NCI-H187 treated with DMSO at 0.1 percent for 48 hours (cell line): ENCODE measurements at places on chromosomes 1 and 21.

GRCh38 chr1:14017531-14017961 lies 317.6 kb downstream of the PRDM2 start:
- DNase-seq, result no peak

- no peak for DNase-seq
Observed at GRCh38 chr1:233777566-233777965, 126.9 kb upstream of the SLC35F3 start.

- DNase-seq, result no peak
Observed at GRCh38 chr21:32570456-32570855, 14.9 kb downstream of the TCP10L start.

DNA sequence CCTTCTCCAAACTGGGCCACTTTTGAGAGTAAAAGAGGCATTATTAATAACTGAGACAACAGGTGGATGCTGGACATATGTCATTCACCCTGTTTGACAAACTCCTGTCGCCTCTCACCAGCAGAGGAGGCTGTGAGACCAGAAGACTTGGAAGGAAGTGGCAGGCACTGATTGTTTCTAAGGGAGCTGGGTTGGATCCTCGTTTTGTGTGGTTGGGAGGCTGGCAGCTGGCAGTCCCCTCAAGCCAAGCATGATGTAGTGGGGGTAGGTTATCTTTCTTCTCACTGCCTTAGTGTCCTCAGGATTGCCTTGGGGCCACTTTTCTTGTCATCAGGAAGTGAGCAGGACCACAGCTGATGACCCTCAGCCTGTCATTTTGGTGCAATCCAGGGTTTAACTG lies 86.5 kb upstream of the KCNJ15 start:
- DNase-seq, result no peak

DNA sequence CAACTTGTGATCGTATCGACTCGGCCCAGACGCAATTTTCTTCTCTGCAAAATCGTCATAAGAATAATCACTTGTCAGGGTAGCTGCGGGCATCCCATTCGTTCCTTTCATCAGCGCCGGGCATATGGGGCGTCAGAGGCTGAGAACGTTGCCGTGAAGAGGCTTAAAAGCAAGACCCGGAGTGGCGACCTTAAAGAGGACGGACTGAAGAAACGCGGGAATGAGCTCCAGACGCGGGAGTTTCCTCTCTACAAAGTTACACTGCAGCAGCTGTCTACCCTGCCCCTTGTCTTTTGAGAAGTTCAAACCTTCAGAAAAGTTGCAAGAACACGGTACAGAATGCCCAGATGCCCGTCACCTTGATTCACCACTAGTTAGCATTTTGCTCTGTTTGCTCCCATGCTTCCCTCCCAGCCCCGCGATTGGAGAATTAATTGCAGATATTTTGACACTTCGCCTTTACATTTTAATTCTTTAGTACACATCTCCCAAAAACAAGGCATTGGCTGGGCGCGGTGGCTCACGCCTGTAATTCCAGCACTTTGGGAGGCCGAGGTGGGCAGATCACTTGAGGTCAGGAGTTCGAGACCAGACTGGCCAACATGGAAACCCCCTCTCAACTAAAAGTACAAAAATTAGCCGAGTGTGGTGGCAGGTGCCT lies 967 bp downstream of the CENPS start:
- DNase-seq, result no peak

DNA sequence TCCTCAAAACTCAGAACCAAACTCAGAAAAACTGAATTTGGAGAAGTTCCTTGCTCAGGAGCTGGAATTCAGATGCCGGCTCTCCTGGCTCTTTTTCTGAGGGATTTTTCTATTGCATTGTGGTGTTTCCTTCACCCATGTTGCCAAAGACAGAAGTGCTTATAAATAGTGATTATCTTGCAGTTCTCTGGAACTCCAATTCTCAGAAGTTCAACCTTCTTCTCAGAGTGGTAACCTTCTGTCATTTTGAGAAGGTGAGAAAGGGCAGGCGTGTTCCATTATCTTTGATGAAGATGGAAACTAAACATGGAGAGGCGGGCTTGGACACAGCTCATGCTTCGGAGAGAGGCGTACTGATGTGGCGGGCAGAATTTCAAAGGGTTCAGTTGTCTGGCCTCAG lies 12.4 kb upstream of the ETV3 start:
- no peak for DNase-seq

DNA sequence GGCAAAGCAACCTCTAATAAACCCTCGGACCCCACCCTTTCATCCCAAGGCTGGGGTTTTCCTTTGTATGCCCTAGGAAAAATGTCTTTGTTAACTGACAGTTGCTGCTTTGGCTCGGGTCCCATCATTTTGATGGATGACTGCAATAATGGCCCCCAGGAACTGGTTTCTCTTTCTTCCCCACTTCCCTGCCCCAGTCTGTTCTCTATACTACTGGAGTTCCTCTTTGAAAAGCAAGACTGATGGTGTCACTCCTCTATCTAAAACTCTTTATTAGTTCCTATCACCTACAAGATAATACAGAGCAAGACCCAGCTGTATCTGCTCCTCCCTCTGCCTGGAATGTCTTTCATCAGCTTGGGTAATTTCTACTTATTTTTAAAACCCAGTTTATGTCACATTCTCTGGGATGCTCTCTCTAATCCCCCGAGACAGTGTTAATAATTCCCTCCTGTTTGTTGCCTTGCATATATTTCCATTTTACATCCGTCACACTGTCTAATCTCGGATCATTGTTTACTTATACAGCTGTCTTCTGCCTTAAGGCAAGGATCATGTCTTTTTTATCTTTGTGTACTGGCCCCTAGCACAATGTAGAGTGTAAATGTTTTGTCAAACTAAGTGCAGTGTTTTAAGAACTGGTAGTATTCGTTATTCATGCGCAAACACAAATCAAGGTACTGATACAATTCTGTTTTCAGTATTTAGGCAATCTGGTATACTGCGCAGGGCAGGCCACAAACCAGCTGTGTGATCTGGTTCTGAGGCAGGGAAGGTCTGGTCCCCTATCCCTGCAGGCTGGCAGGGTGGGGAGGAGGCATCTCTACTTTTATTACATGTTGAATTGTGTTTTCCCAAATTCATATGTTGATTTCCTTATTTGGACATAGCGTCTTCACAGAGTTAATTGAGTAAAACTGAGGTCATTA lies 16.1 kb downstream of the SLAMF1 start:
- no peak for DNase-seq

- DNase-seq, result no peak
Observed at GRCh38 chr1:34060901-34061415, 104.1 kb downstream of the CSMD2 start.

- no peak for DNase-seq
Observed at GRCh38 chr21:34771512-34772028, 102.8 kb downstream of the CLIC6 start.

DNA sequence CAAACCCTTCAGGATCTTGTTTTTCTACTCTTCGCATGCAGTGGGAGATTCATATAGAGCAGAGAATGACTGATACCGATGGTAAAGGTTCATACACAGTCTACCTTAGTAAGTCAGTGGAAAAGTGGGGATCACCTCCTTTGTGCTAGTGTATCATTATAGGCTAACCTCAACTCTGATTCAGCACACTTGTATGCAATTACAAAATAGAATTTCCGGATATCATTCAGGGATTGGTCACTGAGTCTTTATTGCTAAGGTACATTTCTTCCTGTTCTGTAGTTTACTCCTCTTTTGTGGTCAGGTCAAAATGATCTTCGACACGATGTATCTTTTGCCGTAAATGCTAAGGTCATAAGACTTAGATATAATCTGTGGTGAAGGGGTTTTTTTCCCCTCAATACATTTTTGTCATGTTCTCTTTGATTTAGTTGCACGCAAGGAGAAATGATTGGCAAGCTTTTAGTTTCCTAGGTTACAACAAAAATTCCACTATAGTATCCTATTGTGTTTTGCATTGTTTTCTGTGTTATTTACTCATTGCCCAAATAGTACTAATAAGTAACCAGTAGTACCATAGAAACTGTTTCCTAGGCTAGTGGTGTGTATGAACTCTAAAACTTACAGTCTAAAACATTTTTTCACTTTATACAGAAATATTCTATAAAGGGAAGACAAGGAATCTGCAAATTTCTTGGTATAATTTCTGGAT lies 35.7 kb upstream of the PLA2G4A start:
- no peak for DNase-seq

GRCh38 chr1:208161656-208162375 lies 82.4 kb downstream of the PLXNA2 start:
- DNase-seq, result no peak

DNA sequence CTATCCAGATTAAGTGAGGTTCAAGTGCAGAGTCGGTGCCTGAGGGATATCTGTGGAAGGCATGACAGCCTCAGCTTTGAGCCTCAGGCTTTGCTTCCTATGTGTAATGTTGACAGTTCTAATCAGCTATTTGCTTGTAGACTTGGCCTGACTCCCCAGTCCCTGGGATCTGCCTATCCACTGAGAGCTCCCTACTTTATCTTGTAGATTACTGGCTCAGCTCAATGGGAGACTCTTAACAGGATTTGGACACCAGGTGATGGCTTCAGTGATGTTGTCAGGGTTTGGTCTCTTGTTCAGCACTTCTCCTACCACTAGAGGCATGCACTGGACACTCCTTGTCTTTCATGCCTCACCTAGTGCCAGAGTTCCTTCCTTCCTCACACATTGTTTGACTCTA lies 126.6 kb upstream of the BEND5 start:
- DNase-seq, result no peak

DNA sequence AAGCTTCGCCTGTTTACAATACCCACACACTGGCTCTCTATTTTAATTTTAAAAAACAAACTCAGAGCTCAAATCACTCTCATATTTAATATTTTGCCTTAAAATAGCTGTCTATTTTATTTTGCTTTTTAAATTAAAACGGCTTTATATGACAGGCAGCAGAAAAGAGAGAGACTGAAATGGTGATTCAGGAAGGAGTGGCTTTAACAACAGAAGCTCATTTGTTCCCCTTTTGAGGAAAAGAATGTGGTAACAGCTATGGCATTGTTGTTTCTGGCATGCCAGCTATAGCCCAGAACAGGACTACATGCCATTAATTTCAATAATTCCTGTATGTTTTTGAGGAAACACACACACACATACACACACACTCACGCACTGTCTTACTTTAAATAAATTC lies 234.2 kb upstream of the PTBP2 start:
- DNase-seq, result no peak

GRCh38 chr1:25245809-25246599 lies 1.2 kb downstream of the RSRP1 start:
- DNase-seq, result no peak

DNA sequence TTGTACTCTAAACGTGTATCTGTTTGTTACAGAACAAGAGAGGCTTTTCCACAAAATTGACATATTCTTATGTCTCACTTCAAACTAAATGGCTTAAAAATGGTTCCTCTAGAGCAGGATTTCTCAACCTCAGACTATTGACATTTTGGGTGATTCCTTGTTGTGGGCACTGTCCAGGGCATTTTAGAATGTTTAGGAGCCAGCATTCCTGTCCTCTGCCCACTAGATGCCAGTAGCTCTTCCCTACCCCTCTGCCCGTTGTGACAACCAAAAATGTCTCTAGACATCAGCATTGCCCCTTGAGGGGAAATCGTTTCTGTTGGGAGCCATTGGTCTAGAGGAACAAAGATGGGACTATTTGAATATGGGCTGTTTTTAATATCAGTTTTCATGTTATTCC lies 17.3 kb downstream of the SMAP2 start:
- DNase-seq, result no peak

DNA sequence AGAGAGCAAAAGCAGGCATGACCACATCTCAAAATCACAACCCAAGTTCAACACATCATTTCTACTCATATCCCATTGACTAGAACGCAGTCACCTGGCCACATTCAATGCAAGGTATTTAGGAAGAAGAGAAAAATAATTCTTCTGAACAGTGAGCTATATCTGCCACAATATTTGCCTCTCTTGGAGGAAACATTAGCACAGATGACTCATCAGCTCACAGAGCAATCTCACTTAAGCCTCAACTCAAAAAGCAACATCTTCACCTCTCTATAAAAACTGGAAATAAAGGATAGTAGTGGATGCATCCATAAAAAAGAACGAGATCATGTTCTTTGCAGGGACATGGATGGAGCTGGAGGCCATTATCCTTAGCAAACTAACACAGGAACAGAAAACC lies 143.9 kb upstream of the FMN2 start:
- DNase-seq, result no peak

DNA sequence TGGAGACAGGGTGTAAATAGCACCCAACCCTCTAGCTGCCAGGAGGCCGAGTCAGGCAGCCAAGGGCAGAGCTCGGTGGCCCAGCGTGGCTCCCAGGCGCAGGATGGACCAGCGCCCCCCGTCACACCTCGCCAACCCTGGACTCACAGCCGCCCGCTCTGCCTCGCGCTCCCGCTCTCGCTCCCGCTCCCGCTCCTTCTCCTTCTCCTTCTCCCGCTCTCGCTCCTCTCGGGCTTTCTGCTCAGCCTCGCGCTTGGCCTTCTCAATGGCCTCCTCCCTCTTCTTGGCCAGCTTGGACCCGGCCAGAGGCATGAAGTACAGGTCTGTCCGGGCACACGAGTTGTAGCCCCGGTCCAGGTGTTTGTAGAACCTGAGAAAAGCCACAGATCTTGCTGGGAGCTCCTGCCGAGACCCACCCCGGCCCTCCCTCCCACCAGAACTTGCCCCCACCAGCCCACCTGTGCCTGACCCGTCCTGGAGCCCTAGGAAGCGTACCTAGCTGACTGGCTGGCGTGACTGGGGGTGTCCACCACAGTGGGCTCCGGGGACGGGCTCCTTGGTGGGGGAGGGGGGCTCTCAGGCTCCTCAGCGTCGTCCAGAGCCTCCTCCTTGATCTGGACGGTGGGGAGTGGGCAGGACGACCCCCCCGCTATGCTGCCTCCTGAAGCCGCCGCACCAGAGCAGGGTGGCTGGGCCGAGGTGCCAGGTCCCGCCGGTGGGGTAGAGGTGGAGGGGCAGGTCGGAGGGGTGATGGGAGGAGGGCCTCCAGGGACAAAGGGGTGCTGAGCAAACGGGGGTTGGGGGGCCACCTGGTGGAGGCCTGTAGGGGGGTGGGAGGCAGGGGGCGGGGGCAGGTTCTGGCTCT lies 41.9 kb downstream of the SLC45A1 start:
- no peak for DNase-seq

DNA sequence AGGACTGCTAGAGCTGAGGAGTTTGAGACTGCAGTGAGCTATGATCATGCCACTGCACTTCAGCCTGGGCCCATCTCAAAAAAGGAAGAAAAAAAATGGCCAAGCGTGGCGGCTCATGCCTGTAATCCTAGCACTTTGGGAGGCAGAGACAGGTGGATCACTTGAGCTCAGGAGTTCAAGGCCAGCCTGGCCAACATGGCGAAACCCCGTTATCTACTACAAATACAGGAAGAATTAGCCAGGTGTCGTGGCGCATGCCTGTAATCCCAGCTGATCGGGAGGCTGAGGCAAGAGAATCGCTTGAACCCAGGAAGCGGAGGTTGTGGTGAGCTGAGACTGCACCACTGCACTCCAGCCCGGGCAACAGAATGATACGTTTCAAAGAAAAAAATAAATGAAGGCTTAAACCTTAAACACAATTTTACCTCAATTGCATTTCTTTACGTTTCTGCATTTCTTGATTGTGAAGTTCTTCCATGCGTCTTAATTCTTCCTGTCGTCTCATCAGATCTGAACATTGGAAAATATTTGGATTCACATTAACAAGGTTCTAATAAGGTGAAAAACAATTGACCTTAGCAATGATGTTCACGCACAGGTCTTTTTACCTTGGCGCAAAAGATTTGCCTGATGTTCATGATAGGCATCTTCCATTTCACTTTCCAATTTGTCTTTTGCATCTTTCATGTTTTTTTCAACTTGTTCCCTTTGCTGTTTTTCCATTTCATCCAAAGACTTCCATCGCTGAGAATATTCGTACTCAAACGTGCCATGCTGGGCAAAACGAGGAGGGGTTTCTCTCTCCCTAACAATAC lies 4.2 kb downstream of the SFPQ start:
- no peak for DNase-seq
